ENCODE measurements at places on chromosomes 7 and 10. TPM values are rescaled to one million over a fixed set of nuclear protein-coding genes. Genes with fewer than 3 reads are reported as not detected.

- DNase-seq, result no peak
These were observed 55.0 kb downstream of the PIK3AP1 start for GRCh38 chr10:96665306-96665705.

Gene DPP6
- total RNA-seq, result not detected

Gene ZNF777
- total RNA-seq, result 17.4 TPM

GRCh38 chr7:153381275-153382040, 621.9 kb downstream of the ACTR3B start:
- DNase-seq, result peak; percentile 20

- no peak for DNase-seq
These were observed 51.4 kb downstream of the JAKMIP3 start for GRCh38 chr10:132117146-132117545.

- DNase-seq, result no peak
These were observed 64.9 kb downstream of the CTTNBP2 start for GRCh38 chr7:117808341-117808757.

GRCh38 chr10:111481261-111481826, 404.5 kb downstream of the ADRA2A start:
- no peak for DNase-seq

DNA sequence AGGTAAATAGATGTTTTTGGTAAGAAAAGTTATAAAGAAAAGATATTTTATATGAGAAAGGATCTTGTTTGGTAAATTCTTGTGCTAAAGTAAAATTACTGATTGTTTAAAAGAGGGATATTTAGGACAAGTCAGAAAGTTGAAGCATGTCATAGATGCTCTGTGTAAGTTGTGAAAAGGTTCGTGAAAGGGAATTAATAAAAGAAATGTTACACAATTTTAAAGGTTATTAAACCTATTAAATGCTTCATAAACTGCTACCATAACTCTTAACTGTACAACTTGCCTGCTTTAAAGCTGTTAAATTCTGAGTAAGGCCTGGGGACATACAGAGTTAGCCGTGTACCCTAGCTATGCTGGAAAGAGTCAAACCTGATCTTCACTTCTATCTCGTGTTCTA, 634.1 kb downstream of the ACTR3B start:
- DNase-seq, result no peak

Gene LIPF
- not detected for total RNA-seq

GRCh38 chr7:55069271-55069792, 50.5 kb downstream of the EGFR start:
- DNase-seq, result no peak

- no peak for DNase-seq
These were observed 12.7 kb downstream of the RPP30 start for GRCh38 chr10:90884431-90884830.

Gene TLL2
- total RNA-seq, result 0.64 TPM

DNA sequence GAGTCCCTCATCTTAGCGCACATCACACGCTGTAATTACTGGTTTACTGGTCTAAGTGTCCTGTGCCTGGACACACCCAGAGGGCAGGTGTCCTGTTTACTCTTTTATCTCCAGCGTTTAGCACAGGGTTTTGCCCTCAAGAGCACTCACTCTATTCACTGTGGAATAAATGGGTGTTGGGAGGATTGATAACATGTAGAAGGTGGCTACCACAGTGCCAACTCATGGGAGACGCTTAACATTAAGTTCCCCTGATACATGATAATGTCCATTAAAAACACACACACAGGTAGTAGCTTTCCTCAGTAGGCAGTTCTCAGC, 96.1 kb upstream of the EFCAB10 start:
- no peak for DNase-seq

GRCh38 chr10:117342641-117343040, 32.6 kb downstream of the PDZD8 start:
- DNase-seq, result no peak

- no peak for DNase-seq
These were observed 50.0 kb downstream of the ESYT2 start for GRCh38 chr7:158779061-158780000.

Data from Panc1 (cell line).